Dermis microvascular lymphatic vessel endothelial cell (primary cell): ENCODE measurements at places on chromosomes 12 and 14. TPM values are rescaled to one million over a fixed set of nuclear protein-coding genes. Genes with fewer than 3 reads are reported as not detected.

The ULK1 gene
- 4.5 and 16.2 TPM in 2 replicates for total RNA-seq

The MDGA2 gene
- not detected in 2 replicates for total RNA-seq

The SMAGP gene
- 15.1 and 19.1 TPM in 2 replicates for total RNA-seq

The TEX22 gene
- under 0.01 and 0.13 TPM in 2 replicates for total RNA-seq

The DIP2B gene
- 24.8 and 32.7 TPM in 2 replicates for total RNA-seq

The ANKRD9 gene
- 3.7 and 8.3 TPM in 2 replicates for total RNA-seq

The MYG1 gene
- total RNA-seq: 29.5 and 36.0 TPM in 2 replicates

The VSIG10 gene
- total RNA-seq: 44.5 and 48.5 TPM in 2 replicates

The SSPN gene
- total RNA-seq: 0.39 and 0.76 TPM in 2 replicates

The NFE2 gene
- not detected in 2 replicates for total RNA-seq

The REP15 gene
- 5.4 and 12.3 TPM in 2 replicates for total RNA-seq

The PRB2 gene
- not detected in 2 replicates for total RNA-seq

The ART4 gene
- 74.8 and 91.9 TPM in 2 replicates for total RNA-seq

The PZP gene
- total RNA-seq: 0.25 and 0.26 TPM in 2 replicates

The MYH6 gene
- not detected in 2 replicates for total RNA-seq

The TRHDE gene
- under 0.01 TPM in 2 replicates for total RNA-seq

The CIROP gene
- total RNA-seq: not detected in 2 replicates

The SMIM41 gene
- total RNA-seq: under 0.01 TPM in 2 replicates

The BMP4 gene
- total RNA-seq: 17.8 and 32.4 TPM in 2 replicates

The GALNT9 gene
- under 0.01 TPM in 1 of 2 replicates, not detected in the other for total RNA-seq

The CPNE8 gene
- 11.0 and 13.9 TPM in 2 replicates for total RNA-seq

The AKAP3 gene
- total RNA-seq: 0.64 and 1.5 TPM in 2 replicates

The SCN8A gene
- under 0.01 and 0.38 TPM in 2 replicates for total RNA-seq

The MAGOHB gene
- total RNA-seq: 8.7 and 11.3 TPM in 2 replicates

The MYL2 gene
- total RNA-seq: 0.26 TPM in 1 of 2 replicates, not detected in the other

The CCDC77 gene
- total RNA-seq: 6.9 and 7.0 TPM in 2 replicates
